ENCODE measurements at places on chromosomes 7 and 10.

DNA sequence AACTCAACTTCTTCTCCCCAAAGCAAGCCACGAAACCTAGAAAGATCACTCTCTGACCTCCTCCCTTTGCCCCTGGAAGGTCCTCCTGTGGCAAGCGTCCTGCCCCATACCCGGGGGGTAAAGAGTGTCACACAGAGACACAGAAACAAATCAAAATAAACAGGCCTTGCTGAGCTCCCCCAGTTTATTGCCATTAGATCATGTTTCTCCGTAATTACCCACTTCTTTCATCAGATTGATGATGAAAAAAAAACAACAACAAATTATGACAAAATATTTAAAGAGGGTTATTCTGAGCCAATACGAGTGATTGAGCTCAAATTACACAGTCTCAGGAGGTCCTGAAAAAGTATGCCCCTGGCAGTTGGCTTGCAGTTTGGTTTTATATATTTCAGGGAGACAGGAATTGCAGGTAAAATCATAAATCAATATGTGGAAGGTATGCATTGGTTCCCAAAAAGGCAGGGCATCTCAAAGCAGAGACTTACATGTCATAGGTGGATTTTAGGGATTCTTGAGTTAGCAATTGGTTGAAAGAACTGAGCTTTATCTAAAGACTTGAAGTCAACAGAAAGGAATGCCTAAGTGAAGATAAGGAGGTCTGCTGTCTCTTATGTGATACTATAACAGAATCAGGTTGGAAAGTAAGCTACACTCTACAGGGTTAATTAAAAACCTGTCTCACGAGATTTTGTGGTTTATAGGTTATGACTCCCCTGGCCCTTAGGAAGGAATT is 86.2 kb downstream of the APBB1IP start:
- ATAC-seq = no peak

DNA sequence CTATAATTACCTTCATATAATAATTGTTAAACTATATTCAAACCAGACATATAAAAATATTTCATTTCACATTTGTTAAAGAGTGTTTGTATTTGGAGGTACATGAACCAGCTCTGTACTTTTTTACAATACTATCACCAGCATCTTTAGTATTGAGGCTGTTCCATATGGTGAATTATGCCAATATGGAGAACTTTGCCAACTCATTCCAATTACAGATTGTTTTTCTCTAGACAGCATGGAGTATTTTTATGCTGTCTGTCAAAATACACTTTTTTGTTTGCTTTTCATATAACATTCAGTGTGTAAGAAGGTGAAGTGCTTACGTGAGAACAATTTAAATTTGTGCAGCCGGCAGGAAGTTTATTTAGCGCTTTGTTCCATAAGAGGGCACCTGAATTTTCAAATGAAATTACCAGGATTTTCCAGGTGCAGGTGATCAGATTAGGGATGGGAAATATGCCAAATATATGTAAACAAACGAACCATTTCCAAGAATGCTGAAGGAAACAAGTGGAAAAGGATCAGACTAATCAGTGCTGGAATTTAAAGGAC is 54.9 kb downstream of the SEMA3E start:
- no peak for ATAC-seq

DNA sequence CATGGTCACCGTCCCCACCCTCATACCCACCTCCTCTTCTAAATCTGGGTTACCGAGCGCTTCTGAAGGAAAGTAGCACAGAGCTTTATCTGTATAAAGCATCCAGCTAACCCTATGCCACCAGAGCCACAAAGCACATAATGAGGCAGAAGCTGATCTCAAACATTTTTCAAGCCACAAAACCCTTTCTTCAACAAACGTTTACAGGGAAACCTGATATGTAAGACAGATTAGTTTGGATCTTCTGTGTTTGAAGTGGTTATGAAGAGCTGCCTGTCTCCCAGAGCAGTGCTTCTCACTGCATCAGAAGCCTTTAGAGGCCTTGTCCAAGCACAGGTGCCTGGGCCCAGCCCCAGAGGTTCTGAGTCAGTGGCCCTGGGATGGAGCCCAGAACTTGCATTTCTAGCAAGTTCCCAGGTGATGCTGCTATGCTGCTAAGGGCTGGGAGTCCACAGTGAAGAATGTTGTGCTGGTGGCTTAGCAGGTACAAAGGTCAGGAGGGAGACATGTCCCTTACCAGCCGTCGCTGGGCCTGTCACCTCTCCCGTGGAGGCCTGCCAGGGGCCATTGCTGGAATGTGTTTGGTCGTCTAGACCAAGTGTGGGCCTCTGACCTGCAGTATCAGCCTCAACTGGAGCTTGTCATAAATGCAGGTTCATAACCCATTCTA is 90.4 kb downstream of the TAF3 start:
- no peak for ATAC-seq

GRCh38 chr7:143901332-143901667 is 676 bp downstream of the TCAF1 start:
- ATAC-seq = no peak

GRCh38 chr10:48284002-48284546 is 9.6 kb upstream of the FRMPD2 start:
- no peak for ATAC-seq

DNA sequence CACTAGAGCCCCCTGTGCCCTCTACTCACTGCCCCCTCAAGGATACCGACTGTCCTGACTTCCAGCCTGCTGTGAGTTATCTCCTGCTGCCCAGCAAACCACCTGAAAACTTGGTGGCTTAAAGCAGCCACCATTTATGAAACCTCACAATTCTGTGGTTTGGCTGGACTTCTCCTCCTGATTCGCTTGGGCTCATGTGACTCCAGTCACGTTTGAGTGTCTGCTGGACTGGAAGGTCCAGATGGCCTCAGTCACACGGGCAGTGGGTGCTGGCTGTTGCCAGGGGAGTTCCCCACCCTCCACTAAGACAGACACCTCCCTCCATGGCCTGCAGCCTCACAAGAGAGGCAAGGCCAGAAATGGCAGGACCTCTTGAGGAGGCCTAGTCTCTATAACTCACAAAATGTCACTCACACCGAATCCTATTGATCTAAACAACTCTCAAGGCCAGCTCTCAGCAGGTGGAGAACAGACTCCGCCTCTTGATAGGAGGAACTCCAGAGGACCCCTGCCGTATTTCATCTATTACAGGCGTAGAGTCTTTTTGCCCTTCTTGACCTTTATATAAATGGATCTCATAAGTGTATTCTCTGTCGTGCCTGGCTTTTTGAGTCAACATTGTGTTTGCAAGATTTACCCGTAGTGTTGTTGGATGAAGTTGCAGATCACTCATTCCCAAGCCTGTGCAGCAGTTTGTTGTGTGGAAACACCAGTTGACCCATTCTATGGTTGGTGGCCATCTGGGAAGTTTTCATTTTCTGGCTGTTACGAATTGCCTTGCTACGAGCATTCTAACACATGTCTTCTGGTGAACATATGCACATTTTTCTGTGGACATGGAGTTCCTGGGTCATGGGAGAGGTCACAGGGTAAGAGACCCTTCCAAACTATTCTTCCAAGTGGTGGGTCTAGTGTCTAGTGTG is 48.3 kb downstream of the ZMIZ1 start:
- ATAC-seq = no peak
